ENCODE measurements at places on chromosomes 3 and 15. TPM values are rescaled to one million over a fixed set of nuclear protein-coding genes. Genes with fewer than 3 reads are reported as not detected.

The GALNT15 gene
- 10.3 TPM for total RNA-seq

The PFKFB4 gene
- total RNA-seq: 11.0 TPM

The DPPA4 gene
- not detected for total RNA-seq

The SLC12A1 gene
- total RNA-seq: not detected

The SCN11A gene
- 0.14 TPM for total RNA-seq

The KLHL40 gene
- total RNA-seq: not detected

The NR2F2 gene
- total RNA-seq: 88.1 TPM

The LMAN1L gene
- total RNA-seq: not detected

The ABHD17C gene
- 41.4 TPM for total RNA-seq

The ADAMTS7 gene
- total RNA-seq: 9.1 TPM

The GRAMD1C gene
- total RNA-seq: 6.4 TPM

The CPA3 gene
- 53.1 TPM for total RNA-seq

The GOLGA8S gene
- total RNA-seq: 0.20 TPM

The ZNF80 gene
- total RNA-seq: not detected

The WDR93 gene
- not detected for total RNA-seq

The UQCC5 gene
- 16.6 TPM for total RNA-seq

The PLCB2 gene
- 61.2 TPM for total RNA-seq

The TRIM71 gene
- 2.2 TPM for total RNA-seq

The C2CD4A gene
- total RNA-seq: 0.14 TPM

The ACTRT3 gene
- 1.2 TPM for total RNA-seq

The GPR149 gene
- not detected for total RNA-seq

The DAZL gene
- total RNA-seq: not detected

The SLC15A2 gene
- total RNA-seq: 63.6 TPM

The SAMD7 gene
- not detected for total RNA-seq

The TMOD3 gene
- total RNA-seq: 78.4 TPM

The BOC gene
- total RNA-seq: 6.1 TPM

The RNF111 gene
- 35.3 TPM for total RNA-seq

The ISLR gene
- 40.6 TPM for total RNA-seq

The BCL6 gene
- total RNA-seq: 106 TPM

The SIDT1 gene
- 3.5 TPM for total RNA-seq

The FSD2 gene
- not detected for total RNA-seq

The ALCAM gene
- 202 TPM for total RNA-seq

The CNTN6 gene
- 9.2 TPM for total RNA-seq

The IQCH gene
- 0.93 TPM for total RNA-seq

The IL17RB gene
- 12.4 TPM for total RNA-seq

The TMEM266 gene
- 2.5 TPM for total RNA-seq

The ZNF660 gene
- 5.9 TPM for total RNA-seq

The GP9 gene
- total RNA-seq: 1.2 TPM

The SLC22A13 gene
- 0.41 TPM for total RNA-seq

The SAMMSON gene
- total RNA-seq: not detected

The GPR15 gene
- 2.5 TPM for total RNA-seq

The CFAP91 gene
- total RNA-seq: 3.7 TPM

The NDUFAF3 gene
- total RNA-seq: 77.6 TPM

The SERINC4 gene
- total RNA-seq: not detected

The TUSC7 gene
- not detected for total RNA-seq

The ASB14 gene
- not detected for total RNA-seq

The ZBBX gene
- total RNA-seq: not detected

The LDHAL6B gene
- total RNA-seq: not detected

The TTLL3 gene
- total RNA-seq: 37.3 TPM

The CP gene
- total RNA-seq: 3.4 TPM

The CYP1A2 gene
- total RNA-seq: 0.32 TPM

The EPHA3 gene
- 5.1 TPM for total RNA-seq

The SLC51A gene
- not detected for total RNA-seq

The MORF4L1 gene
- 261 TPM for total RNA-seq

The OR4F15 gene
- not detected for total RNA-seq

The ZPLD1 gene
- not detected for total RNA-seq

The SHF gene
- 7.1 TPM for total RNA-seq
